ENCODE measurements at places on chromosomes 6 and 20.

DNA sequence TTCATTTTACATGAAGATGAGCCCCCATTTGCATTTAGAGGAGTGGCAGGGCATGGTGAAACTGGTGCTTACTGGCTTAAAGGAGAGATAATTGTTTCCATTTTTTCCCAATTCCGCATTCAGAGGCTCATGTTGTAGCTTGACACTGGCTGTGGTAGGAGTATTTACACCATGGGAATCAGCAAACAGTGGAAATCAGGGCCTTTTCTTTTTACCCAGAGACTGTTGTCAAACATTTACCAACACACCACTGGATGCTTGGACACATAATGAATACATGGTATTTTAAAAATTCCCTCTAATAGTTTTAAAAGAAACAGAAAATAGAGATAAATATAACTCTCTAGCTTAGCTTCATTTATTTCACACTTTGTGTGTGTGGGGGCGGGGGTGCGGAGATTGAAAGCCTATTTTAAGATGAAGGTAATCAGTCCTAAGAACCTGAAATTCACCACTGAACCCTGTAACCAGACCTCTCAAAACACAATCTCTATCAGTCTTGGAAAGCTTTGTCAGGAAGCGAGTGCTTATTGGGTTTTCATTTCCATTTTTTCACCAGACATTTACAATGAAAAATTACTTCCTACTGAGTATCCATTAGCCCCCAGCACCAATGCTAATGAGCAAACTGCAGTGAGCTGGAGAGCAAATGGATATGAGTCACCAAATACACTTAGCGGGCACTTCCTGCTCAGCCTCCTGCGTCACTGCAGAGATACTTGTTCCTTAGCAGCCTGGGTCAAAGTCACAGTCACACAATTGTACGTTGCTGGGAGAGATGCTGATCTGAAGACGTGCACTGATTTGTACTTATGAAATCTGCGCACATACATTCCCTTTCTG lies 532.0 kb downstream of the BCKDHB start:
- no peak for DNase-seq

DNA sequence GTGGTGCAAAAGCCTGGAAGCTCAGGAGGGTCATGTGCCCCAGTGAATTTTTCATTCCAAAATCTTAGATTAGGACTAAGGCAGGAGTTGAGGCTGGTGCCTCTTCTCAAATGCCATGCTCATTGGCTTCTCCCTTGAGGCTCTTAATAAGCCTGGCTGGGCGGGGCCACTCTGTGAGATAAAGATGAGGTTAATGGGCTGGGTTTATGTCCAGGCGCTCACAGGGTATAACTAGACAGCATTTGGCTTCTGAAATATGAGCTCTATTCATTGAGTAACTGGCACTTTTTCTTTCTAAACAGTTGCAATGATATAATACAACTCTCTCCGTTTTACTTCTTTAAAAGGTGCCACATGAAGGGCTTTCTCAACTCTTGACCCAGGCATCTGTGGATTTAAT lies 156.3 kb downstream of the SCML4 start:
- no peak for DNase-seq

DNA sequence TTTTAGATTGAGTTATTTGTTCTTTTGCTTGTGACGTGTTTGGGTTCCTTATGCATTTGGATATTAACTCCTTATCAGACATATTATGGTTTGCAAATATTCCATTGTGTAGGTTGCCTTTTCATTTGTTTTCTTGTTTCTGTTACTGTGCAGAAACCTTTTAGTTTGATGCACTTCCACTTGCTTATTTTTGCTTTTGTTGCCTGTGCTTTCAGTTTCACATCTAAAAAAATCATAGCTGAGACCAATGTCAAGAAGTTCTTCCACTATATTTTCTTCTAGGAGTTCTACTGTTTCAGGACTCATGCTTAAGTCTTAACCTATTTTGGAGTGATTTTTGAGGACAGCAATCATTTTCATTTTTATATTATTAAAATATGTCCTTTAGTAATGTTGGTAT lies 113.5 kb downstream of the EPM2A start:
- no peak for DNase-seq

DNA sequence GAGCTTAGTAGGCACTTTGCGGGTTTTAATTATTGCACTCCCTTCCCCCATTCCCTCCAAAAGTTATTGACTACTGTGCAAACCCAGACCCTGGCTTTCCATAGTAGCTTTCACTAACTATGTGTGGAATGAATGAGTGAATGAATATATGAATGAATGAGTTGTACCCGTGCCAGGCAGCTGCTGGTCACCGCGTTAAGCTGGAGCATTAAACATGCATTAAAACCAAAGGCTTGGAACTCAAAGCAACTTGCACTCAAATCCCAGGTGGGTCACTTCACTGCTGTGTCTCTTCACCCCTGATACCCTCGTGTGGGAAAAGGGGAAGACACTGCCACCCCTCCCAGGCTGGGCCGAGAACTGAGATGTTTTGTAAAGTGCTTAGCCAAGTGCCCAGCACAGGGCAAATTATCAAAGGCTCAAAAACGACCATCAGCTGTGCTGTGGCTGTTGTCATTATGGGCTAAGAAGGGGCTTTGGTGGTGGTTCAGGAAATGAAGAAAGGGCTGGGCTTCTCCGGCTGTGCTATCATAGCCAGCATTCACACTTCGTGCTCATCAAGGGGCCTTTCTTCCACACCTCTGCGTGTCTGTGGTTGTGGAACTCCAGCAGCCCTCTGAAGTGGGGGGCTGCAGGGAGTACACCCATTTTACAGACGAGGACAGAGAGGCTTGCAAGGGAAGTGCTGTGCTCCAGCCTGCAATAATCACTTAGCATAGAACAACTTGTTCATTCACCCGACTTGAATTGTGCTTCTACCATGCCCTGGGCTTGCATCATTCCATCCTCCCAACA lies 60.2 kb upstream of the STX16 start:
- DNase-seq = no peak

DNA sequence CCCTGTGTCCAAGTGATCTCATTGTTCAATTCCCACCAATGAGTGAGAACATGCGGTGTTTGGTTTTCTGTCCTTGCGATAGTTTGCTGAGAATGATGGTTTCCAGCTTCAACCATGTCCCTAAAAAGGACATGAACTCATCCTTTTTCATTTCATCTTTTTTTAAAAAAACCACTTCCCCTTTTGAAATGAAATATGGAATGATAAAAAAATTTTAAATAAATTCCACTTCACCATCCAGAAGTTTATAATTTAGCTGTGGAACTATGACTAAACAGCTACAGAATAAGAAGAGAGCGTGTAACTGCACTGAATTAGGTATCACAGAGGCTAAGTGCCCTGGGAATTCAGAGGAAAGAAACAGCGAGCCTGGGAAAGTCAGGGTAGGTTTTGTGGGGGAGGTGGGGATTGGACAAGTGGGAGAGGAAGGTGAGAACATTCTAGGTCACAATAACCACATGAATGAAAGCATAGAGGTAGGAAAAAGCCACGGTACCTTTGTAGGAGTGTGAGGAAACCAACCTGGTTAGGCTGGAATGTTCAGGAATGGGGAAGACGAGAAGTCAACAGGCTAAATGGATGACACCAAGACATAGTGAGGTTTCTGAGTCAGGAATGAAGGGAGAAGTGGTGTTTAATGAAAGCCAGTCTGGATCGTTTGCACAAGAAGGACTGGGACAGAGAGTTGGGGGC lies 11.0 kb downstream of the TRIM10 start:
- no peak for DNase-seq

- DNase-seq = no peak
These were observed 13.4 kb downstream of the CAPN11 start for GRCh38 chr6:44171899-44172546.

DNA sequence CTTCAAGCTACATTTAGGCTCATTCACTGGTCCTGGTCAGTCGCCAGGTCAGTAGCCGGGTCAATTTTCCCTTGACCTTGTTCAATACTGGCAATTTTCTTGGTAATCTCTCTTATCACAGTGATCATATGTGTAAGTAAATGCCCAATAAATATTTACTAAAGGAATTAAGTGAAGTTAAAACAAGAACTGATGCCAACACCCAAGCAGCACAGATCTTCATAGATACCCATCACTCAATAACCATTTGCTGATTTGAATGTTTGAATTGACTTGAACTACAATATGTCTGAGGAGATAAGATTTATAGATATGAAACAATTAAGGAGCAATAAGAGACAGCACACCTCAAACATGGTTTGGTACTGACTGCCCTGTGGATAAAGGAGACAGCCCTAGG lies 100.8 kb upstream of the PREP start:
- no peak for DNase-seq

DNA sequence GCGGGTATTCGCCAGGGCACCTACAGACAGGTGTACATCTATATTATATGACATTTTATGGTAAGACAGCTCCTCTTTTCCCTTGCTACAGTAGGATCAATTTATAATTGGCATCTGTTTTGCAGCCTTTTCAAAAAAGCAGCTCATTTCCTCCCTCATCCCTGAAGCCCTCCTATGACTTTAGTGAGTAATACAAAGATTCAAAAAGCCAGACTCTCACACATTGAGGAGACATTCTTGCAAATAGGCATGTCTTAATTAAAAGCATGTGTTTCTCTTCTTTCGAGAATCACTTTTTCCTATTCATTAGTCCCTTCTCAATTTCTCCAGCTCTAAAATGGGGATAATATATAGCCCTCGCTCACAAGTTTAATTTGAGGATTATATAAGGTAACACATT lies 283.4 kb downstream of the TBC1D7 start:
- no peak for DNase-seq

GRCh38 chr6:42970871-42971612 lies 7.9 kb downstream of the PEX6 start:
- DNase-seq = no peak

- no peak for DNase-seq
These were observed 181.1 kb downstream of the ERMARD start for GRCh38 chr6:169932491-169932890.

GRCh38 chr20:32449057-32449889 lies 91.1 kb downstream of the ASXL1 start:
- no peak for DNase-seq

DNA sequence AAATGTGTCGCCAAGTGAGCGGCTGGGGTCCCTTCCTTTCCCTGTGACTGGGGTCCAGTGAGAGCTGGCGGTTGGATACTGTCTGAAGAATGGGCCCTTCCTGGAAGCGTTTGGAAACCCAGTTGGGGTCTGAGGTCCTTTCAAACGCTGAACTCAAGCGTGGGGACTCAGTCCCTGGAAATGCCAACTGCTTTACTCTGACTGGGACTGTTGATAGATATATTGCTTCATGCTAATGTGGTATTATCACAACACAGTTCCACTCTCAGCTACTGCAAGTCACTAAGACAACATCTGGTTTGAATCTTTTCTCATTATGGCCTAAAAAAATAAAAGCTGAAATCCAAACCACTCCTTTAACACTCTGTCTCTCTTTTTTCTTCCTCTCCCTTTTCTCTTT lies 23.7 kb upstream of the PSMF1 start:
- DNase-seq = no peak

DNA sequence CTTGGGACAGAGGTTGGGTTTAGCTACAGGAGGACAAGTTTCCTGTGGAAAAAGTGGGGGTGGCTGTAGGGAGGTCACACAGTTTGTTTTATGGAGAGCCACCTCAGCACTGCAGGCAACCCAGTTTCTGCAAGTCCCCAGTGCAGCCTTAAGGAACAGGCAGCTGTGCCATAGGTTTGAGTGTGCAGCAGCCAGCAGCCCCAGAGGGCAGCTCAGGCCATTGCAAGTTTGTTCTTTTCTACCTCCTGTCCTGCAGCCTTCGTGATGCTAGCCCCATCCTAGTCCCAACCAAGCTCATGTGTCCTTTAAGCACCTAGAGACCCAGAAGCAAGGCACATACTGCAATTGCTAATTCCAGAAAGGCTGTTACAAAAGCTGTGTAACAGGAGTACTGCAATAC lies 58.8 kb downstream of the ZBTB9 start:
- DNase-seq = no peak

- peak; percentile 17 for DNase-seq
These were observed 69.6 kb downstream of the TMEM242 start for GRCh38 chr6:157253699-157254098.

- DNase-seq = no peak
These were observed 181.7 kb upstream of the ARID1B start for GRCh38 chr6:156595476-156595875.

- no peak for DNase-seq
These were observed 16.2 kb downstream of the BNIP5 start for GRCh38 chr6:36320475-36320874.

DNA sequence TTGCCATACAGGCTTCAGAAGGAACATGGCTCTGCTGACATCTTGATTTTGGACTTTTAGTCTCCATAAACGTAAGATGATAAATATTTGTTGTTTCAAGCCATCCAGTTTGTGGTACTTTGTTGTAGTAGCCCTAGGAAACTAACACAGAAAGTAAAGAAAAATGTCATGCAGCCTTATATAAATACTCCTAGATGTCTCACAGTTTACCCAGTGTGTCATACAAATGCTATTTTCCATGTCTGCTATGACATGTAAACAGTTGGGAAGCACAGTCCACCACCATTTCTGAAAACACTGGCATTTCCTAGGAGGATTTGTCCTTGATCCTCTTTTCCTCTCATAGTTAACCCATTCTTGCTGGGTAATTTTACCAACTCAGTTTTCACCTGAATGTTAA lies 30.6 kb upstream of the ME1 start:
- no peak for DNase-seq

- no peak for DNase-seq
These were observed 401.2 kb upstream of the MANEA start for GRCh38 chr6:95175927-95176675.

GRCh38 chr6:152353440-152353839 lies 283.7 kb downstream of the SYNE1 start:
- DNase-seq = no peak

GRCh38 chr20:37345339-37346235 lies at the start of gene SRC:
Gene SRC, plus strand, starts transcription at chr20:37346140. Its CDS starts 38,014 bp downstream, at chr20:37384154.
- DNase-seq = peak; percentile 52

GRCh38 chr20:39880890-39881289 lies 808.1 kb downstream of the MAFB start:
- no peak for DNase-seq

DNA sequence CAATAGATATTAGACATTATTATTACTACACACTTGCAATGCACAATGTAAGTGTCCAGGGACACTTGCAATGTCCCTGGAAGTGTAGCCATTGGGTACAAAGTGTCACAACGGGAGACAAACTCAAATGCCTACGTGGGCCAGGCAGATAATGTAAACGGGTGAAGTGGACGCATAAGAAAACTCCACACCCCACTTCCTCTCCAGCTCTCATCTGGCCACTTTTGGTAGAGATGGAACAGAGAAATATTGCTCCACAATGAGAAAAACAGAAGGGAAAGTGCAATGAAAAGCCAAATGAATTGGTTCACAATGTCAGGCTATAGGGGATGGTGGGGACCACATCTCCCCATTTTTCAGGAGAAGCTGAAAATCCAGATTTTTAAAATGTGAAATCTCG lies 9.4 kb downstream of the SULF2 start:
- DNase-seq = no peak

GRCh38 chr6:41275489-41275888 lies 11.0 kb downstream of the TREM1 start:
- no peak for DNase-seq
